Caco-2 (cell line): ENCODE measurements at places on chromosomes 1 and 21. TPM values are rescaled to one million over a fixed set of nuclear protein-coding genes. Genes with fewer than 3 reads are reported as not detected.

DNA sequence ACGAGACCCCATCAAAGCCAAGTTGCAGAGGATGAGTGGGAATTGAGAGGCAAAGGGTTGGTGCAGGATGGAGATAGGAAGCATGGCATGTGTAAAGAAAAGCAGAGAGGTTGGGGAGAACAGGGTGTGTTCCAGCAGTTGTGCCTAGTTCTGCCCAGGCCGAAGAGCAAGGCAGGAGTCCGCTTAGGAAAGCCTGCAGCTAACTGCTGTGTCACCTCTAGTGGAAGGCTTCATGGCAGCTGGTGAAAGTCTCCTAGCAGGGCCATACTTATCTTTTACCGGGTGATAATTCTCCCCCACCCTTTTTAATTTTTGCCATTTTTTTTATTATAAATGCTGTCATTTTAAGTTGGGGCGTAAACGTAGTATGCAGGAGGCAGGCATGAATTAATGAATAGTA is 93.6 kb downstream of the NFIA start:
- DNase-seq, result no peak

GRCh38 chr1:45569571-45569961 is 14.3 kb upstream of the NASP start:
- no peak for DNase-seq

GRCh38 chr21:31262728-31263127 is 81.3 kb downstream of the TIAM1 start:
- no peak for DNase-seq

GRCh38 chr1:47934243-47934805 is 62.9 kb downstream of the TRABD2B start:
- no peak for DNase-seq

DNA sequence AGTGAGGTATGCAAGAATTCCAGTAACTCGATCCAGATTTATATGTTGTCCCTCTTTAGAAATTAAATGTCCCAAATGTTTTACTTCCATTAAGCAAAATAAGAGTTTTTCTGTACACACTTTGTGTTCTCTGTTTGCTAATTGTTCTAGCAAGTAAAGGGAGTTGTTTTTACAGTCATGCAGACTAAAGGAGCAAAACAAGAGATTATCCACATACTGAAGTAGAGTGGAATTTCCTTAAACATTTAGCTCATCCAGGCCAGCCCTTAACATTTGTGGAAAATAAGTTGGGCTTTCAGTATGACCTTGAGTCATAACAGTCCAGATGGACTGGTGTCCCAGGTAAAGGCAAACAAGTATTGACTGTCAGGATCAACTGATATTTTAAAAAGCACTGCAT is 44.1 kb upstream of the TINAGL1 start:
- no peak for DNase-seq

DNA sequence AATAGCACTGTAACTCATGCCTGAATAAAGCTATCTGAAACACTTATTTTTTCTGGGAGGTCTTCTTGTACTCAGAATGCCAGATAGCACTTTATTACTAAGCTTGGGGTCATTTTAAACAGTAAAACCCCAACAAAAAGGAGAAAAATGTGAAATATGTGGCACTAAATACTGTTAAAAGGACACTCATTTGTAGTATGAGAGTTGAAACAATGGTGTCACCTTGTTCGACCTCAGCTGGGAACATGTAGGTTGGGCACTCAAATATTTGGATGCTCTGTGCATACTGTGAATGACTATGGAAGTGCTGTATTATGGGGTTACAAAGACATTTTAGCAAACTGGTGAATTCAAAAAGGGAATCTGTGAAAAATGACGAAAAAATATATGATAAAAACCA is 53.9 kb downstream of the SELENOF start:
- DNase-seq, result no peak

- DNase-seq, result no peak
Measured at GRCh38 chr1:185734929-185735700, 924 bp downstream of the HMCN1 start.

- no peak for DNase-seq
Measured at GRCh38 chr1:19964542-19964941, 14.9 kb downstream of the PLA2G2A start.

DNA sequence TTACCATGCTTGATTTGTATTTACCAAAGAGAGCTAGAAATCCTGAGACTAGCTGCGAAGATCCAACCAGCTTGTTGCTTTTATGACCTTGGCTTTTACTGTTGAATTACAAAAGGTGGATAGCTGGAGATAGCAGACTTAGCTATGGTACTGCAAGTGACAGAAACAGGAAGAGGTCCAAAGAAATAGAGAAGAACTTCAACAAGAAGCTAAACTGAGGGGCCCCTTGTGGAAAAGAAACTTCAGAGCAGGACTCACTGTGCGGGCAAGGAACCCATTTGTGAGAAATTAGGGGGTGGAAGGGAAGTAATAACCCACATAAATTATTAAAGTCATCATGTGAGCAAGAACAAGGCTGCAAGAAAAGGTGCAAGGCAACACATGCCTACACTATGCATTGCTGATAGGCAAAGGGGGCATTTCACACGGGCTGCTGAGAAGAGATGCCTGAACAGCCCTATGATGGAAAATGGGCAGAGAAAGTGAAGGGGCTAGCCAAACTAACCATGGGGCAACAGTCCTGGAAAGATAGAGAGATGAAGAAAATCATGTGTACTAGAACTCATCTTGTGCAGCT is 116.6 kb upstream of the PRDX6 start:
- DNase-seq, result no peak

GRCh38 chr1:158095737-158096335 is 84.9 kb upstream of the CD1D start:
- no peak for DNase-seq

- DNase-seq, result no peak
Measured at GRCh38 chr1:65979136-65980044, 186.7 kb downstream of the PDE4B start.

DNA sequence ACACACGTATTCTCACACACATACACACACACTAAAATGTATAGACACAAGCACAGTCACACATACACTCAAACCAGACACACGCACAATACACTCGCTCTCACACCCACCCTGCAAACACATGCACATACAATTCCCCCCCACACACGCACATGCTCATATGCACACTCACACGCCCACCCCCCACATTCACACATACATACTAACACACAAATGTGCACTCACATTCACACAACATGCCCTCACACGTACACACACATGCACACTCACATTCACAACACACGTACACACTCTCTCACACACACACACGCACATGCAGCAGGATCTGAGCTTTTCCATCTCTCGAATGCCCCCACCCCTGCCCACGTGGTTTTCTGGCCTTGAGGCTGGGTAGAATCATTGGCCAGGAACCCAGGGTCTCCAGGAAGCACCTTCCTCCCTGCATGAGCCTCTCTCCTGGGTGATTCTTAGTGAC is 589.7 kb downstream of the PTPRU start:
- no peak for DNase-seq

- DNase-seq, result no peak
Measured at GRCh38 chr1:160363951-160364735, 2.7 kb upstream of the NHLH1 start.

GRCh38 chr21:45768740-45769048 is 125.2 kb downstream of the PCBP3 start:
- DNase-seq, result no peak

DNA sequence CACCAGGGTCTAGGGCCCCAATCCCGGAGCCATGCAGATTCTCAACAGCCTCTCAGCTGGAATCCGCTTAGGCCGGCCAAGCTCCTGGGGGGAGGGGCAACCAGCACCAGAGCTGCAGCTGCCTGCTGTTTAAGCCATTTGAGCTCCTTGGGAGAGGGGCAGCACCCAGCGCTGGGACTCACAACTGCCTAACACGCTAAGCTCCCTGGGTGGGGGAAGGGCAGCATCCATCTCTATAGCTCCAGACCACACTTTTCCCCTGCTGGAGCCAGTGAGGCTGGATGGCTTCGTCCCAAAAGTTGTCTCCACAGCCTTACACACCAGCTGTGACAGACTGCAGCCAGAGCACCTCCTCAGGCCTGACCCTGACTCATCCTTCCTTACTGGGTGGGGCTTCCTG is 6.9 kb upstream of the PTGFR start:
- DNase-seq, result no peak

- no peak for DNase-seq
Measured at GRCh38 chr1:47444562-47445465, 7.0 kb downstream of the FOXD2 start.

GRCh38 chr1:12553963-12554362 is 64.0 kb downstream of the DHRS3 start:
- DNase-seq, result no peak

- DNase-seq, result no peak
Measured at GRCh38 chr1:115534106-115534505, 107.7 kb upstream of the VANGL1 start.

GRCh38 chr1:57109883-57110282 is 144.1 kb upstream of the C8B start:
- DNase-seq, result no peak

- DNase-seq, result no peak
Measured at GRCh38 chr1:229897501-229897900, 169.5 kb upstream of the GALNT2 start.

- no peak for DNase-seq
Measured at GRCh38 chr1:29973406-29973805, 737.1 kb downstream of the PTPRU start.

DNA sequence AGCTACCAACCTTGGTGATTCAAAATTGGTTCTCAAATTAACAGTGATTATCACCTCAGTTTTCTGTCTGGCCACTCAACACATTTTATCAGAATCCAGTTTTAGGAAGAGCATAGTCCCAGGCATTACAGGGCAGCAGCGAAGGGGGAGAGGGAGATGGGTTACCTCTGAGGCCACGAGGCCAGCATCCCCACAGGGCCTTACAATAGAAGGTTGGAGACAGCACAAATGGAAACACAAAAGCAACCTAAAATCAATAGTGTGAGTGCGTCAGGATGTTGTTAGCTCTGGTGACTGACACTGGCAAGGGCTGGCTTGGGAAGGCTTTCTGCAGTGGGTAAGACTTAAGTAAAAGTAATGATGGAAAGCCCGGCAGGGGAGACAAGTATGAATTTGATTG is 79.5 kb downstream of the JAK1 start:
- DNase-seq, result no peak

GRCh38 chr1:41698916-41699860 is 214.7 kb upstream of the EDN2 start:
- no peak for DNase-seq

Gene DCDC2B
- not detected in 2 replicates for total RNA-seq

Gene DNALI1
- 0.21 and 0.27 TPM in 2 replicates for total RNA-seq

Gene SPRR2A
- total RNA-seq, result not detected in 2 replicates

Gene TMEM200B
- total RNA-seq, result 3.3 TPM in 2 replicates

Gene CFAP74
- total RNA-seq, result not detected in 2 replicates

Gene S100A14
- total RNA-seq, result 510 and 624 TPM in 2 replicates

Gene TDRD5
- total RNA-seq, result 0.52 and 0.72 TPM in 2 replicates

Gene CLCA4
- total RNA-seq, result not detected in 2 replicates

Gene THEM5
- total RNA-seq, result not detected in 2 replicates

Gene PYHIN1
- total RNA-seq, result not detected in 2 replicates

Gene NTNG1
- not detected in 2 replicates for total RNA-seq

Gene OVAAL
- not detected in 2 replicates for total RNA-seq

Gene FHAD1
- 0.18 TPM in 1 of 2 replicates, not detected in the other for total RNA-seq

Gene COP1
- 45.9 and 46.9 TPM in 2 replicates for total RNA-seq

Gene HP1BP3
- total RNA-seq, result 222 and 240 TPM in 2 replicates

Gene SMIM1
- 7.1 and 9.4 TPM in 2 replicates for total RNA-seq

Gene AMY1C
- not detected in 2 replicates for total RNA-seq
